ENCODE measurements at places on chromosomes 4 and X.
A peak's percentile ranks its signal among the peaks of the same experiment; 100 is the strongest.

GRCh38 chr4:140719022-140719421, 37.2 kb downstream of the TBC1D9 start:
- DNase-seq = no peak

GRCh38 chr4:37317104-37317643, 72.6 kb downstream of the NWD2 start:
- DNase-seq = no peak

DNA sequence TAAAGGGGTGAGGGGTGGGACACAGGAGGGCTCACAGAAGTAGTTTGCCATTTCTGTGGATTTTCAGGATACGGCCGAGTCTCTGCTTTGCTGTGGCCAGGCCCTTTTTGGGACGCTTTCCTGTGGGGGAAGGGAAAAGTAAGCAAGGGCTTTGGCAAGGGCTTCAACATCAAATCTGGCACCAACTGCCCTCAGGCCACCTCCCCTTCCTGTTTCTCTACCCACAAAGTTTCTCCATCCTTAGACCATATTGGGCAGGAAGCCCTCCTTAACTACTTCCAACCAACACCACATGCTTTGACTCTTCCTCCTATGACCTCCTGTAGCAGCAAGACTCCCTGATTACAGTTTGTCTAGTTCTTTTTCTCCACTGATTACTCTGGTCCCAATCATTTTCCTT, 105.1 kb downstream of the PHF8 start:
- no peak for DNase-seq

DNA sequence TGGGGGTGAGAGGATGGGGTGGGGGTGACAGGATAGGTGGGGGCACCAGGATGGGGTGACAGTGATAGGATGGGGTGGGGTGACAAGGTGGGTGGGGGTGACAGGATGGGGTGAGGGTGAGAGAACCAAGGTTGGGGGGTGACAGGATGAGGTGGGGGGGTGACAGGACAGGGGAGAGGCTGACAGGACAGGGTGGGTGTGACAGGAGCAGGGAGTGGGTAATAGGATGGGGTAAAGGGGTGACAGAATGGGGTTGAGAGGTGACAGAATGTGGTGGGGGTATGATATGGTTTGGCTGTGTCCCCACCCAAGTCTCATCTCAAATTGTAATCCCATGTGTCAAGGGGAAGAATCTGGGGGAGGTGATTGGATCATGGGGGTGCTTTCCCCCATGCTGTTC, 26.0 kb downstream of the RNF212 start:
- DNase-seq = no peak

DNA sequence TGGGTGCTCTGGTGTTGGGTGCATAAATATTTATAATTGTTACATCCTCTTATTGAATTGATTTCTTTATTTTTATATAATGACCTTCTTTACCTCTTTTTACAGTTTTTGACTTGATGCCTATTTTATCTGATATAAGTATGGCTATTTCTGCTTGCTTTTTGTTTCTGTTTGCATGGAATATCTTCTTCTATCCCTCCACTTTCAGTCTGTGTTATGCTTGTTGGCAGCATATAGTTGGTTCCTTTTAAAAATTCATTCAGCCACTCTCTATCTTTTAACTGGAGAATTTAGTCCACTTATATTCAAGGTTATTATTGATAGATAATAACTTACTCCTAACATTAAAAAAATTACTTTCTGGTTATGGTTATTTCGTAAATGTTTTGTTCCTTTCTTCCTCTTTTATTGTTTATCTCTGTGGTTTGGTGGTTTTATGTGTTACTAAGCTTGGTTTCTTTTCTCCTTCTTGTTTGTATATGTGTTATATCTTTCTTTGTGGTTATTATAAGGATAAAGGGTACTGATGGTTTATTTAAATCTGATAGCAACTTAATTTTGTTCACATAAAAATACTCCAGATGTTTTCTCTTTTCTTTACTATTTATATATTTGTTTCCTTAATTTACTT, 69.5 kb downstream of the IL15 start:
- DNase-seq = no peak

GRCh38 chrX:136967966-136968365, 65.8 kb downstream of the GPR101 start:
- no peak for DNase-seq

DNA sequence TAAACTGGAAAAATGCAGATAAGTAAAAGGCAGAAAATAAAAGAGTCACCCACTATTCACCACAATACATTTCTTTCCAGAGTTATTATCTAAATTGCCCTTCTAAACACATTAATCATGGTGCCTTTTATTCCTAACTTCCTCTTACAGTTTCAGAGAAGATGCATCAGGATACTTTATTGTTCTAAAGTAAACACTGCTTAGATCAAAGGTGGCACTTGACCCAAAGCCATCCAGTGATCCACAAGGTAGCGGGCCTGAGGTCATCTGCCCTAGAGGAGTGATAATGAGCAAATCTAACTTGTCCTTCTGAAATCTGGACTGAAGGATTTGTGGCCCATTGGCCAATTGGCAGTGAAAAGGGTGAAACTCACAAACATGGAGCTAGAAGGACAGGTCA, 12.0 kb upstream of the TMEM154 start:
- no peak for DNase-seq

DNA sequence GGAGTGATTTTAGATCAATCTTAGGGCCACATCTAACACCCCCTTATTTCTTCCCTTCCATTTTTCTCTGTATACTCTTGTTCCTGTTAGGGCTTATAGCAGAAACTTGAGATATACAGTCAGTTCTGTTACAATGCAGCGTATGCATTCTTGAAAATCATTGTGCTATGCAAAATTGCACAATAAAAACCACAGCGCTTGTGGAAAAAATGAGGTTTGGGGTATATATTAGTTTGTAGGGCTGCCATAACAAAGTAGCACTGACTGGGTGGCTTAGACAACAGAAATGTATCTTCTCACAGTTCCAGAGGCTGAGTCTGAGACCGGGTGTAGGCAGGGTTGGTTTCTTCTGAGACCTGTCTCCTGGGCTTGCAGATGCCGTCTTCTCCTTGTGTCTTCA, 59.0 kb downstream of the WWC2 start:
- peak; percentile 75 for DNase-seq

DNA sequence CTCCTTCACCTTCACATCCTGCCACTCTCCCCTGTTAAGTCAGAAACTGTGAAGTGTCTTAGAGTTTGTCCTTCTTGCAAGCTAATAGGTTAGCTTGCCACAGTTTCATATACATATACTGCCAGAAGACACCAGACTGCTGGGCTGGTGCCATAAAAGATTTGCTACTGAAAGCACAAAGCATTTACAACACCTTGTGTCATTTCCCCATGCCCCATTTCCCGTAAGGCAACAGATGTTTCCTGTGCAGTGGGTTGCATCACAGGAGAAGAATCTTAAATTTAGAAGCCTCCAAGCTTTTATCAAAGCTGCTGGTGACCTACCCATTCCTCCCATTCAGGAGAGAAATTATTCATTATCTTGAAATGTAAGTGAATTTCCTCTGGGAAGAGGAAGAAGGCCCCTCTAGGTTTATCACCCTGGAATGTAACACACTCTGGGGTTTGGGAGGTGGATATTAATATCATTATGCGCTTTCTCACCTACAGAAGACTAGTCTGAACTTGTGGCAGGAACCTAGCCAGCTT, 34.5 kb upstream of the RAB33B start:
- DNase-seq = peak; percentile 73

DNA sequence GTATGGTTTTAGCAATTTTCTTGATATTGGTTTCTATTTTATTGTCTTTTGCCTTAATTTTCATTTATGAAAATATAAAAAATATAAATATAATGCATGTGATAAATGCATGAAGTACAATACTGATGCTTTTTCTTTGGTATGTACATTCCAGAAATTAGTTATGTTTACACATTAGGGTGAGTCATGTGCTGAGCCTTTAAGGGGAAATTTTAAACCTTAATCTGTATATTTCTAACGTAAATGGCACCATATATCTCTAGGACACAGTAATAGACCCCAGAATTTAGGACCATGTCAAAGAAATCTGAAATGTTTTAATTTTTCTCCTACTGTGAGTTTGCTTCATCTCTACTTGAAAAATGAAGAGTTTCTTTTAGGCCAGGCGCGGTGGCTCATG, 117.8 kb upstream of the SPRY1 start:
- DNase-seq = no peak

DNA sequence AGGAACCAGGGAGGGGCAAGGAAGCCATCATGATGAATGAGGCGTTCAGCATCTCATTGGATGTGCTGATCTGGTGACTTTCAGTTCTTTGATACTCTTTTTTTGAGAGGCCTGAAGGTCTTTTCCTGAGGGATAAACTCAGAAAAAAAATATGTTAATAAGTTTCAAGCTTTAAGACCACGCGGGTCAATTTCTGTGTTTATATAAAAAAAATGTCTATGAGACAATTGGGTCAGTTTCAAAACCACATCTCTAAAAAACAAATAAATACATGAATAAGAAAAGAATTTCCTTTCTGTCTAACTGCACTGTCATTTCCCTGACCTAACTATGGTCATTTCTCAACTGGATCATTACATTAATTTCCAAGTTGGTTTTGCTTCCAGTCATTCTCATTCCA, 62.6 kb downstream of the TRIML1 start:
- no peak for DNase-seq

DNA sequence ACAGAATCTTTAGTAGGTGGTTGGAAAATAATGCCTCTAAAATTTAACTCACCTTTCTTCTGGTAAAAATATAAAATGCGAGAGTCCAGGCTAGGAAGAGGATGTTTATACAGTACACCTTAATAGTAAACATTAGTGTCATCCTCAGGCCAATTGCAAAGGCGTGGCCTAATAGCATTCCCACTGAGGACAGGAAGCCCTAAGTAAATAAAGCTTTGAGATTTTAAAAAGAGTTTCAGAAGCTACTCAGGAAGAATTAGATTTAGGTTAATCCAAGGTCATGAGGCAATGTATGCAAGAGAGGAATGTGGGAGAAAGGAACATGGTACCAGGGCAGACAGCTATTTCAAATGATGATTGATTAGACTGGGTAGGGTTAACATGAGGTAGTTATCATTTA, 49.5 kb downstream of the RPGR start:
- DNase-seq = no peak

GRCh38 chr4:160370046-160370445, 1267.2 kb downstream of the RAPGEF2 start:
- DNase-seq = peak; percentile 20

GRCh38 chr4:179855469-179855868, 2387.7 kb upstream of the TENM3 start:
- DNase-seq = no peak

GRCh38 chrX:81201071-81201470, 642 bp downstream of the HMGN5 start:
- DNase-seq = no peak

GRCh38 chr4:170087163-170087700, 2.5 kb downstream of the AADAT start:
- no peak for DNase-seq

GRCh38 chrX:43939187-43939926, 33.8 kb downstream of the NDP start:
- DNase-seq = no peak

DNA sequence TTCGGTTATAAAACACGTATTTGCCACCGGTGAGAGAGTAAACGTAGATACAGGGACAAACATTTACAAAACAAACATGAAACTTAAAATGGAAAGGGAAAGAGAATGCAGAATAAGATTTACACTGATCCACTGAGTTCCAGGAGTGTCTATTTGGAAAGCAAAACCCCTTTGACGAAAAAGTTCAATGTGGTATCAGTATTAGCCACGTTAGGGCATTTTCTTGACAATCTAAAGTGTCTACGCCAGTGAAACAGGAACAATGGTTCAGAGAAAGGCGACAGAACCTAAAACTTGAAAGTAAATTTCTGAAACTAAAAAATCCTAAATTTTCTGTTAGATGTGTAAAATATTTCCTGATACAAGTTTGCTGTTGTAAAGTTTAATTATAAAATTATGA, 278.5 kb upstream of the TENM3 start:
- no peak for DNase-seq

GRCh38 chr4:76696109-76696508, 201.8 kb downstream of the SOWAHB start:
- no peak for DNase-seq

DNA sequence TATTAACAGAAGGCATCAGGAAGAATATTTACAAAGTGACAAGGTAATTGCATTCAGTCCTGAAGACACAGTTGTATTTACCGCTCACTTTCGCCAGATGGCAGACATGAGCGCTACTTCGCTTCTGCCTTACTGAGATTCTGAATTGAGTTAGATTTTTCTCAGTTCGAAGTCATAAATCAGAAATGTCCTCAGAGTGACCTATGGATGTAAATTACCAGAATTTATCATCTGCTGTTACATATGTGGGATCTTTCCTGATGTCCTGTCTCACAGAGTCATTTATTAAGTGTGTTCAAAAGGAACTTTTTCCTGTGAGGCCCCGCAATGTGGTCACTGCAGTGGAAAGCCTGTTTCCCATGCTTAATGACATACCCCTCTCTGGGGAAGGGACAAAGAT, 97.3 kb upstream of the DCLK2 start:
- DNase-seq = no peak

GRCh38 chr4:138562544-138562991, 320.4 kb upstream of the SLC7A11 start:
- DNase-seq = peak; percentile 27

GRCh38 chr4:114558446-114559020, 40.1 kb upstream of the UGT8 start:
- DNase-seq = no peak

GRCh38 chrX:6904156-6904555, 243.4 kb upstream of the STS start:
- no peak for DNase-seq

DNA sequence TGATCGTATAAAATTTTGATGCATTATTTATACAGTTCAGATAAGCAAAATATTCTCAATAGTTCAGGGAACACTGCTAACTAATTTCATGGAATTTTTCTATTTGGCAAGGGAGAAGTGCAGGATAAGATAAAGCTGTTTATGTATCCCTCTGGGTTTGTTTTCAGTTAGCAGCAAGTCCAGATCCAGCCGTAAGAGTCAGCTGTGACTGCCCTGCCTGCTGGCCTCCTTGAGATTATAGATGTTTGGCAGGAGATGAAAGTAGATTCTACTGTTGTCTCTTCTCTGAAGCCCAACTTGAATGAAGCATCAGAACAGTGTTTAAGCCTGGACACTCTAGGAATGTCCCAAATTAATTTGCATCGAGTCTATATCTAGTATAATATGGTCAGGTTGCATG, 29.5 kb downstream of the ANTXR2 start:
- no peak for DNase-seq

DNA sequence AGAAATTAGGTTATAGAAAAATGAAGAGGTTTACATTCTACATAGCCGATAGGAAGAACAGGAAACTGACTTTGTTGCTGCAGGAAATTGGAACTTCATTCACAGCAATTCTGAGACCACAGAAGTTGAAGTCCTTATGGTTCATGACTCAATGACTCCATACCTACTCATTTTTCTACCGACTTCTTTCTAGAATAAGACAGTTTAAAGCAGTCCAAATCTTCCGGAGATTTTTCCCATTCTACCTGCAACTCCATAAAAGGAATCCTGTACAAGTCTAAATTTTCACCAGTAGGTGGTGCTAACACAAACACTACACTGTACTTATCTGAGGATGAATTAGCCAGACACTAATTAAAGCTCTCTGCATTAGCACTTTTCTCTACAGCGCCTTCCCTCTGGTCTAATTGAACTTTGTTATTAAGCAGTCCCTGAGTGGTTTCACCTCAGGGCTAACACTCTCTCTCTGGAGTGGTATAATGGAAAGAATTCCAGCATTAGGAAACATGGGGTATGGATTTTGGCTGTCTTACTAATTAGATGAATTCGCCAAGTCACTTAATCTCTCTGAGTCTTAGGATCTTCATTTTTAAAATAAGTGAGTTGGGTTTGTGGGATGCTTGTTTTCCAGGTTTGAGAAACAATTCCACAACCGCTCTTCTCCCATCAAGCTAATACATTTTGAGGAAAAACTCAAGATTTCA, 167.9 kb downstream of the SMIM20 start:
- no peak for DNase-seq

- DNase-seq = no peak
Measured at GRCh38 chr4:182271731-182272130, 28.5 kb downstream of the TENM3 start.
